NCI-H1105 (cell line): ENCODE measurements at places on chromosomes 12 and 14.
A peak's percentile ranks its signal among the peaks of the same experiment; 100 is the strongest.

DNA sequence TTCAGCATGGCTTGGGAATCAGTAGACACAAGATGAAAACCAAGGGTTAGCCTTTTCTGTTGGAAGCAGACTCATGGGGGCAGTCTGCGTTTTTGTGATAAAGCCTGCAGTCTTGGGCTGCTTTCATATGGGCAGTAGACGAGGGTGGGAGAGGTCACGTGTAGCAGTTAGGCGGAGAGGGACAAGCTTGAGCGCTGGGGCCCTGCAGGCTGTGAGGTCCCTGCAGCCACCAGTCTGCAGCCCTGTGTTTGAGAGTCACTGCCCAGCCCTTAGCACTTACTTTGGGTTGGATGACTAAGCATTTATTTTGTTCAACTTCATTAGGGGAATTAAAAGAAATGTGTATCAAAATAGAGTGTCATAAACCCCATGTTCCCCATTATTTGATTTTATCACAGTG lies 37.2 kb downstream of the EP400 start:
- DNase-seq, result no peak

DNA sequence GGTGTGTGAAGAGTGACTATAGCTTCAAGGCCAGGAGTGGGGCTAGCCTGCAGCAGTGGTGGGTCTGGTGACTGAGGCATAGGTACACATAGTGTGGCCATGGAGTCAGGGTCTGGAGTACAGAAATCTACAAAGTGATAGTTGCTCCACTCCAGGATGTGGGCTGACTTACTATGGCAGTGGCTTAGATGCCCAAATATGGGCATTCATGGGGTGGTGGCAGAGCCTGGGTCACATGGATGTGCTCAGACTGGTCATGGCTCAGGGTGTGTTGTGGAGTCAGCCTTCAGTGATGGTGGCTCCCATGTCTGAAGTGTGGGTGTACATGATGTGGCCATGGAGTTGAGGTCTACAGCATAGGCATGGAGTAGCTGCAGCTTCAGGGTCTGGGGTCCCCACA lies 27.3 kb downstream of the CLEC6A start:
- DNase-seq, result no peak

DNA sequence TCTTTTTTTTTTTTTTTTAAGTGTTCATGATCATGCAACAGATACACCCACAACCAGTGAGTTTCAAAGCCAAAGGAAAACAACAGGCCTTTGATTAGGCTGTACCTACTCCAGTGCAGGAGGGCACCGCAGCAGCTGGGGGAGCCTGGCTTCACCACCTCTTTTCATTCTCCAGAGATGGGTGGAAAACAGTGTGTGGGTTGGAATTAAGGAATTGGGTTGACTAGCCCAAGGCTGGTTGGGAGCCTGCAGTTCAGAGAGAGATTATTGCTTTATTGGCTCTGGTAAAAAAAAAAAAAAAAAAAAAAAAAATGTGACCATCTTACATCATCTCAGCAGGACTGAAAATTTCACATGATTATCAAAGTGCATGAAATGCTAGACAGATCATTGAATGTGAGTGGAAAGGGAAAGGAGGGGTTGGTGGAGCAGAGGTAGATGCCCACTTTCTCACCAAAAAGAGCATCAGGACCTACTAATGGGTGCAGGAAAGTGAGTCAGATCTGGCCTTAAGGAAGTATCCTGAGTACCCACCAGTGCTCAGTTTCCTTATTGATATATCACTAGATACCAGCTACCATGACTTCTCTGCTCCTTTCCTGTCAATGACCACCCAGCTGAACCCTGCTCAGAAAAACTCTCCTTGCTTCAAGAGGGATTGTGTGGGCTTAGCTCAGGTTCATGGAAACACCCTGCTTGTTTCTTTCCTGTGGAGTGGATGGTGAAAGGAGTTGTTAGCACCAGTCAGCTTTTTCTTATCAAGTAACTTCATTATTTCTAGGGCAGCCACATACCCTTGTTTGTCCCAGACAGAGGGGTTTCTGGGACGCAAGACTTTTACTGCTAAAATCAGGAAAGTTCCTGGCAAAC lies 54.8 kb upstream of the DYRK2 start:
- DNase-seq, result no peak

DNA sequence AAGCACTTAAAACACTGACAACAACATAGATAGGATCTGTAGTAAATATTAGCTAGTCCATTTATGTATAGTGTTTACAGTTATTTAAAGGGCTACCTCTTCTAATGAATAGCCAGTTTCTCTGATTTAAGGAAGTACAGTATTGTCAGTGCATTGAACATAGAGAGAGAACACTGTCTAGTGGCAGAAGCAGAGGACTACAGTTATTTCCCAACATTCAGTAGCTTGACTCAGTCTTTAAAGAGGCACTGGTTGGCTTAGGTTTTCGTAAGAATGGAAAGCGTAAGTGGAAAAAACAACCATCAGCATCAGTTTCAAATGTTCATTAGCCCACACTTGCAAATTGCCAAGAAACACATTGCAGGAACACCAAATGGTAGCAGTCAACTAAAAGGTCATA lies 125.0 kb upstream of the HMGA2 start:
- no peak for DNase-seq

- no peak for DNase-seq
Observed at GRCh38 chr12:85476756-85477155, 196.7 kb downstream of the ALX1 start.

DNA sequence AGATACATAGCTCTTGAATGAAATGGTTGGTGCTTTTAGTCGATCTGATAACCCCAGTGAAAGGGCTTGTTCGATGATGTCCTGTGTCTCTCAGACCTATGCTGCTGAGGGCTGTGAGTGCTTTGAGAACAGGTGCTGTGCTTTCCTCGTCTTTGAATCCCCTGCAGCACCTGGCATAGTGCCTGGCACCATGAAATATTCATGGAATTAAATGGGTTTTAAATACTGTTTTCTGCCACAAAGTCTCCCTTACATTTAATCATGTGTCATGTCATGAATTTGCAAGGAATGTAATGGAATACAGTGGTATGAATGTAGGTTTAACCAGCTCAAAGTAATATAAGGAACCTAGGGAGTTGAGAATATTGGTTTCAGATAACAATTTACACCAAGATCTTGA lies 220.5 kb upstream of the PRICKLE1 start:
- peak; percentile 33 for DNase-seq

DNA sequence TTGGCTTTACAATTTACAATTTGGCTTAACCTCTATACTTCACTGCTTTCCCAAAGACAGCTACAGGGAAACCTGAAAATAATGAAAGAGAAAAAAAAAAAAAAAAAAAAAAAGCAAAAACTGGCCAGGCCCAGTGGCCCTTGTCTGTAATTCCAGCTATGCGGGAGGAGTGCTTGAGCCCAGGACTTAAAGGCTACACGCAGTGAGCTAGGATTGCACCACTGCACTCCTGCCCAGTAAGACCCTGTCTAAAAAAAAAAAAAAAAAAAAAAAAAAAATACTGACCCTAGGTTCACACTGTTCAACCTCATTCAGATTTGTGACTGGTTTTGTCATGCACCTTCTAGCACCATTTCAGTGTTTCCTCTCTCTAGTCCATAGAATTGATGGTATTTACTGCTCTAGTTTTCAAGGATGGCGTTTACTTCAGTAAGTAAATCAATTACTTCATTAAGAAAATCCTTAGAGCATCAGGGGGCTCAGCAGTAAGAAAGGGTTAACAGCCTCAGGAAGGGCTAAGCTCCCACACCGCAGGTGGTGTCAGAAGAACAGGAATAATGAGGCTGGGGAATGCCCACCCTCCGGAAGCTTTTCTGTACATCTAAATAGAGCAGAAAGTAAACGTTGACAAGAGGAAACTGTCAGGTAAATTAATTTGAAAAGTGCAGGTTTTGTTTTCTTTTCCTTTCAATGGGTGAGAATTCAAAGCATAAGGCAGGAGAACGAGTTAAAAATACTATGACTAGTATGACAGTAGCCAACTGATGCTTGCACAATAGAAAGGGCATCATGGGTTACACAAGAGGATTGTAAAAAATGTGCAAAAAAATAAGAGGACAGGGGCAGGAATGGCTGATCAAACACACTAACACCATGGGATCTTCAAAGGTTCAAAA lies 115.0 kb upstream of the MDM1 start:
- DNase-seq, result no peak

DNA sequence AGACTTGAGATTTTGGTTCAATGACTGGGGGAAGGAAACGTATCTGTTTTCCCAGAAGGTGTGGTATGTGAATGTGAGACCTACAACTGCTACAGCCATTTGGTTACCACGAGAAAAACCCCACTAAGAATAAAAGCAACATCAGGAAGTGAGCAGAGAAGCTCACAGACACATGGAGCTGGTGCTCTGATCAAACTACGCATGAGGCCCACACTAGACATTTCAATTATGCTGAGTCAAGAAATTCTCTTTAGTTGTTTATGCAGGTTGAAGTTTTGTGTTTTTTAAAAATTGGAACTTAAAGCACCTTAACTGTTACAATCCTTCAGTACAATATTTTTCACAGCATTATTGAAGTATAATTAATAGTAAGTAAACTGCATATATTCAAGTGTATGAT lies 8.9 kb upstream of the SPTLC2 start:
- DNase-seq, result no peak

GRCh38 chr12:1115484-1116231 lies 124.6 kb downstream of the ERC1 start:
- DNase-seq, result no peak

GRCh38 chr12:93990832-93991803 lies 157.3 kb upstream of the PLXNC1 start:
- DNase-seq, result no peak

DNA sequence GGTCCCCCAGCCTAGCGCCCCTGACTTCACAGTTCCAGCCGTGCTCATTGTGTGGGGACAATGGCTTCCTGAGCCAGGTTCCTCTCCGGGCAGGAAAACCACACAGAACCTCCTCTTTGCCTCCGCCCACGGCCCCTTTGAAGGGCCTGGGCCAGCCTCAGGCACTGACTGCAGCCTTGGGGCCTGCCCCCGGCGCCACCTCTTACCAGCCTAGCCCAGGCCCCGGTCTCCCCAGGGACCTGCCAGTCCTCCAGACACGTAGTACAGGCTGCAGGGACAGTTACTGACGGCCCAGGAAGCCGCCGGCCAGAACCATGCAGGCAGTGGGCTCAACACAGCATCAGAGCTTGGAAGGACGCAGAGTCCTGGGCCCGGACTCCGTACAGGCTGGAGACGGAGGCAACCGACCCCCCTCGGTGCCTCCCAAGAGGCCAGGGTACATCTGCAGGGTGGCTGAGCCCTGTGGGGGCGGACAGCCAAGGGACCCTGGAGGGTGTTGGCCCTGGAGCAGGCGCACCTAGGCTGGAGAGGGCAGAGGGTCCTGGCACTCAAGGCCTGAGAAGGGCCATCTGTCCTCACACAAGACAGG lies 20.9 kb upstream of the NUDT14 start:
- no peak for DNase-seq

DNA sequence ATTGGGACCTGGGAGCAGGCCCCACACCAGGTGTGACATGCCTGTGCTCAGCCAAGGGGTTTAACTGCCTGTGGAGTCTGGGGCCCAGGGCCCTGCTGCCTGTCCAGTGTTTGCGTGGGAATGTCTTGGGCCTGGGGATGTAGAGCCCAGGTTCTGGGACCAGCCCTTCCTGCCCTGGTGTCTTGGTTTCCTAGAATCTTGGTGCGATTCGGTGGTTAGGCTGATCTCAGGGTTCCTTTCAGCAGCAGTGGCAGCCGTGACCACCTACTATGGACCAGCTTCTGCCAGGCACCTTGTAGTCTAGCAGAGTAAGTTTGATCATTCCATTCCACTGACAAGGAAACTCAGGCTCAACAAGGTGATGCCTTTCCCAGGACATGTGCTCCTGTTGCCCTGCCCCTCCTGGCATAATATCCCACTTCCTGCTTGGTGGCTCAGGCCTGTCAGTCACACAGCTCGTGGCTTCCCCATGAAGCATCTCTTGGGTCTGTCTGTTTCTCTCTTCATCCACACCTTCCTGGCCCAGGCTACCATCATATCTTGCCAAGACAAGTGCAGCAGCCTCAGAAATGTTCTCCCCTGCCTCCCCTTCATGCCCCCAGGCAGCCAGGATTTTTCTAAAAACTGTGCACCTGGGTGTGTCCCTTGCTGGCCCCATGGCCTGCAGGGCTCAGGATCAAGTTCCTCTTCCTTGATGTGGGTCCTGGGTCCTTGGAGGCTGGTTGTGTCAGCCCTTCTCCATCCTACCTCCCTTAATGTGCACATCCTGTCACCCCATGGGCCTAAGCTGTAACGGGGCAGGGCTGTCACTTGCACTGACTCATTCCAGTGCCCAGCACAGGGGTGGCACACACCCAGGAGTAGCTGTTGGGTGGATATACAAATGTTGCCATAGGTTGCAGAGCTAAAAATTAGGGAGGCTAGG lies 101.6 kb downstream of the SLC25A47 start:
- DNase-seq, result no peak

DNA sequence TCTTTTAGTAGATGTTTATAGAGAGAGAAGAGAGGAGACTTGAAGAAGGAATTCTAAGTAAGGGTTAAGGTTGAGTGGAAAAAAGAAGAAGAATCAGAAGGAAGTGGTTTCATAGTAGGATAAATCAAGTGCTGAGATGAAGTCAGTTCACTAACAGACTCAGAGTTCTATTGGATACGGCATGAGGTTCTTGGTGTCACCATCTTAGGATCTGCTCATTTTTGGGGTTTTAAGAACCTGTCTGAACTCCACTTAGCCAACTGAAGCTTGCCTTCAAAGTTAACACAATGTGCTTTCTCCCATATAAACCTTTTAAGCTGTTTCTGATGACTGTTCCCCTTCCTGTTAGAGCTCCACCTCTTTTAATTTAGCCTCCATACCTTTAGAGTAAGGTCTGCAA lies 152.6 kb downstream of the PRKCH start:
- no peak for DNase-seq

- no peak for DNase-seq
Observed at GRCh38 chr14:63361790-63362189, 43.1 kb upstream of the GPHB5 start.

GRCh38 chr12:122646517-122647217 lies 56.5 kb downstream of the HCAR2 start:
- no peak for DNase-seq

- DNase-seq, result no peak
Observed at GRCh38 chr14:96802963-96803362, 5.8 kb downstream of the VRK1 start.

- DNase-seq, result no peak
Observed at GRCh38 chr14:72907886-72908285, 14.0 kb upstream of the DPF3 start.

GRCh38 chr14:80346395-80346794 lies 135.1 kb upstream of the DIO2 start:
- no peak for DNase-seq

GRCh38 chr14:80325688-80326087 lies 114.4 kb upstream of the DIO2 start:
- no peak for DNase-seq

GRCh38 chr14:60905923-60906322 lies 75.0 kb downstream of the TRMT5 start:
- DNase-seq, result no peak

GRCh38 chr12:67740711-67741110 lies 92.2 kb downstream of the DYRK2 start:
- DNase-seq, result no peak

GRCh38 chr12:131943876-131944275 lies 5.9 kb upstream of the EP400 start:
- DNase-seq, result no peak

DNA sequence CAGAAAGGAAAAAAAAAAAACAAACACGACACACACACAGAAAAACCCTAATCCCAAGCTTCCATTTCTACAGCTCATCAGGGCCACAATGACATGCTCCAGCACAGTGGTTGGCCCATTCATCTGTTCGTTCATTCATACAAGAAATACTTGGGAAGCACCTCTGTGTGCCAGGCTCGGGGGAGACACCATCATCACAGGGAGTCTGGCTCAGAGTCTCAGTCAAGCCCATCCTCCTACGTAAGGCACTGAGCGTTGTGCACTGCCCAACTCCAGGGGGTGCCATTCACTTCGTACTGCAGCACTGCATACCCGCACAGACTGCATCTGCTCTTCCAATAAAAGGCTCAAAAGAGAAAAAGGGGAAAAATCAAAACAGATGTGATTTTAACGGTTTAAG lies 15.3 kb downstream of the VPS37B start:
- DNase-seq, result no peak
